Amniotic stem cell (primary cell): ENCODE measurements at places on chromosomes 2 and 18.

GRCh38 chr2:9907402-9907801 lies 44.1 kb upstream of the GRHL1 start:
- no peak for DNase-seq

DNA sequence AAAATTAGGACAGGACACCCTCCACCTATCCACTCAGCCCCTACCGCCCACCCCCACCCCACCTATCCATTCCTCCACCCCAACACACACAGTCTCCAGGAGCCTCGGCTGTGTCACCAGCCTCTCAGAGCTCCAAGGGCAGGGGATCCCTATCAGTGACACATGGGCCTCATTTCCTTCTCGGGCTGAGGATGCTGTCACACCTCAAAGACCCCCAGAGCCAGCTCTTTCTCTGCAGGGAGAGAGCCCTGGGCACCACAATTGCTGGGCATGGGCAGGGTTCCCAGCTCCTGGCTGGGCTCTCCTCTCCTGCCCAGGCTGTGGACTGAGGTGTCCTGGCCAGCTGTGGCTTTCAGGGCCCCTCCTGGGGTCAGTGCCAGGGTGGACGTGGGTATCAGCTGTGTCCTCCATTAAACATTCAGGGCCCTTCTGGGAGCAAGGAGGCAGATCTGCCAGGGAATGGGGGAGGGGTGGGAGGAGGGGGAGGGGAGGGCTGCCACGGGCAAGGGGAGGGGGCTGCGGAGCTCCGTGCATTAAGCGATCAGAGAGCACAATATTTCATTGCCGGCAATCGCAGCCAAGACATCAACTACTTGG lies 14.3 kb upstream of the ECEL1 start:
- no peak for DNase-seq

GRCh38 chr18:21636769-21637168 lies 24.7 kb downstream of the SNRPD1 start:
- DNase-seq: no peak

DNA sequence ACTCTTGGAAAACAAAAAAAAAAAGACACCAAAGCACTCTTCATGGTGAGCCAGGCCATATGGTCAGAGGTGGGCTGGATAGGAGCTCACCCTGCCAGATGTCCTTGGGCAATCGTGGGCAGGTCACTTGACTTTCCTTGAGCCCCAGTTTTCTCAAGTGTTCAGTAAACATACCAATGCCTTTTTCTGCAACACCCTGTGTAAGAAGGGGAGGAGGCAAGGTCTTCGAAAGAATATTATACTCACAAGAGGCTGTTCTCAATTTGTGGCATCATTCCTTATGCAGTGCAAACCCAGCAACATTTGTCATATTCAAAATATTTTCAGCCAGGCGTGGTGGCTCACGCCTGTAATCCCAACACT lies 22.9 kb upstream of the TMEM87B start:
- no peak for DNase-seq

GRCh38 chr18:24790347-24790746 lies 329.9 kb downstream of the HRH4 start:
- DNase-seq: no peak

DNA sequence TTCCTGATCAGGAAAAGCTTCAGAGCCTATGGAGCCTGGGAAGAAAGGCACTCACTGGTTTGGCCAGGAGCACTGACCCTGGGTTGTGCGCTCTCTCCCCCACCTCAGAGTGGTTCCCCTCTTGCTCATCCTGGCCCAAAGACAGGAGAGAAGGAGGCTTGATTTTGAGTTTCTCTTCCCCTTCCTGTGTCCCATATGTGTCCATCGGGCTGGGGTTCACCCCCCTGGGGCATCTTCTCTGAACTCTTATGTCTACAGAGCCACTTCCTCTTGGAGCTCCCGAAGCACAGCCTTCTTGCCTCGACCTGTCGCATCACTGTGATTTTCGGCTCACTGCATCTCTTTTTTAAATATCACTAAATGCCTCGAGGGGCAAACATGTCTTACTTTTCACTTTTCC lies 692.3 kb downstream of the RNF144A start:
- no peak for DNase-seq

GRCh38 chr2:232777276-232777675 lies 911 bp upstream of the KCNJ13 start:
- no peak for DNase-seq
